ENCODE measurements at places on chromosomes 2 and 18.

DNA sequence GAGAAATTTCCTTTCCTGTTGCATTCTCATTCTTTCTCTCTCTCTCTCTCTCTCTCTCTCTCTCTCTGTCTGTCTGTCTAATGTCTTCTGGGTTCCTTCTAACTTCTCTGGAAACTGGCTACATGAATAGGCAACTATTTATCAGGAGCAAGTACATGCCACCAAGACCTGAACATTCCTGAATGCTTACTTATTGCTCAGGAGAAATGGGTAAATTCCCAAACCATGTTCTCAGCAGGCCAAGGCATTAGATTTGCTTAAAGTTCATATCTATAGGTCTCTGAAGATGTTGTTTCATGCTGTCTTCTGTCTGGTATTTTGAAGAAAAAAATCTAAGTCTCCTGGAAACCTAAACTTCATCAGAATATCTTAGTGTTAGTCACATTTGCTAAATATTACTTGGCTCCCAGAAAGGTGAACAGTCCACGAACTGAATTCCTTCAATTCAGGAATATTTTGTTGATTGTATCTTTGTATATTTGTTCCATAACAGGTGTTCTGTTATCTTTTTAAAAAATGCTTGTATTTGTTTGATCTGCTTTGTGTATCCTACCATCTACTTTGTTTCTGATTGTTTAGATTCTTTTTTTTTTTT lies 77.2 kb upstream of the FIGN start:
- no peak for DNase-seq

DNA sequence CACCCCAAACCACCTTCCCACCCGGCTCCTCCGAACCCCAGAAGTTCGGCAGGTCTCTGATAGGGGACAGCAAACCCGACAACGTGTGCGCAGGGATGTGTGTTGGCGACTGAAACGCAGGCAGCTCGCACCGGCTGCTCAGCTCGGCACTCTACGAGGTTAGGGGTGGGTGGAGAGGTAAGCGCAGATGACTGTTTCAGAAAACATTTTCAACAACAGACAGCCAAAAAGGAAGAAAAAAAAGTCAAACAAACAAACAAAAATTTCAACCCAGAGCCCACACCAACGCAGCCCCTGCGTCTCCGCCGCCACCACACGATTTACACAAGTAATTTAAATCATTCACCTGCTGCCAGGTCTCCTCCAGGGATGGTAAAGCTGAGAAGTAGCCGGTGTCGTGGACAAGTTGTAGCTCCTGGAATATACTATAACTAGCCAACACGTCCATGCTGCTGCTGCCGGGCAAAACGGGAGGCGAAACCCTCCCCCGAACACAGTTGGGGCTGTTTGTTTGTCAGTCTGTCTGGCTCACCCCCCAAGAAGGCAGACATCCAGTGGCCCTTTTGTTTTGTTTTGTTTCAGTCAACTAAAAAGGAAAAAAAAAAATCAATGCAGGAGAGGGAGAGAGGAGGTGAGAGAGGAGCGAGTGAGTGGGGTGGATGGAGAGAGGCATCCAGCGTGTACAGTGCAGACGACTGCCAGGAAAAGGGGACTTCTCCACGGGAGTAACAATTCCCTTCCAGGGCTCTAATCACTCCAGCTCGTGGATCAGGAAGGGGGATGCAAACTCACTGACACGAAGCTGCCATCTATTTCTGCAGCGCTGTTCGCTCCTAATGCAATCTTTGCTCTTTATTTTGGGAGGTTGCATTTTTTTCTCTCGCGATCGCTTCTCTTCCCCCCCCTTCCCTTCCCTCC lies at the start of gene KLF7:
Gene KLF7 (minus strand): TSS at position 828 of the 918 bp plus-strand sequence. CDS start 380 bp downstream, at position 448.
- DNase-seq, result no peak

- no peak for DNase-seq
Observed at GRCh38 chr2:64237266-64237665, 93.0 kb upstream of the PELI1 start.

GRCh38 chr2:9702604-9703084 lies 71.8 kb upstream of the YWHAQ start:
- DNase-seq, result no peak

- DNase-seq, result peak; percentile 66
Observed at GRCh38 chr2:15730545-15731212, 139.0 kb downstream of the DDX1 start.

- DNase-seq, result no peak
Observed at GRCh38 chr18:34097312-34097711, 127.4 kb downstream of the NOL4 start.

DNA sequence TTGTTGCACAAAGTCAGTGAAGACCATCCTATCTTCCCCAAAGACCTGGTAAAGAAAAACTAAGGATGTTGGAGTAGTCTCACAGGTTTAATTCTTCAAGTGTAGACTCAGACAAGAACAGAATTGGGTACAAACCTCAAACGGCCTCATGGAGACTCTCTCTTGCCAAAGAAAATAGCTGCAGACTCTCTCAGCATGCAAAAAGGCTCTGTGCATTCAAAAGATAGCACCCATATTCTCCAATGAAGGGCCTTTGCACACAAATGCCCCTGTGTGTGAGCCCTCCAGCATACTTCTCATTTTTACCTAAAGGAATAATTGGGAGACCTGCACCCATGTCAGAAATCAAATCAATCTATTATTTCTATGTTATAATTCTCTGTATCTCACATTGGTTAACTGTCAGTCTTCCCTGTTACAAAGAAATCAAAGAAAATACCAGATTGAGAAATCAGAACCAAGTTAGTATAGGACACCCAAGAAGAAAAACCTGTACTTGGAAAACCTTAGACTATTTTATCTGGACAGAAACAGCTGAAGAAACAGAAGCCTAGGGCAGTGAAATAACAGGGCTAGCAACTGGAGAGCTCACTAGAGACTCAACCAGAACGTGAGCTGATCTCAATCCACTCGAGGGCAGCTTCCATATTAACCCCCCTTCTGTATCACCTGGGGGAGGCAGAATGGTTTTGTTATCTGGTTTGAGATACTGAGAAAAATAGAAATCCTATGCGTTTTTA lies 134.7 kb upstream of the DNAJC10 start:
- DNase-seq, result no peak

- DNase-seq, result no peak
Observed at GRCh38 chr2:174873471-174873870, 109.2 kb upstream of the CHRNA1 start.

GRCh38 chr2:60213865-60214625 lies 339.4 kb downstream of the BCL11A start:
- no peak for DNase-seq

DNA sequence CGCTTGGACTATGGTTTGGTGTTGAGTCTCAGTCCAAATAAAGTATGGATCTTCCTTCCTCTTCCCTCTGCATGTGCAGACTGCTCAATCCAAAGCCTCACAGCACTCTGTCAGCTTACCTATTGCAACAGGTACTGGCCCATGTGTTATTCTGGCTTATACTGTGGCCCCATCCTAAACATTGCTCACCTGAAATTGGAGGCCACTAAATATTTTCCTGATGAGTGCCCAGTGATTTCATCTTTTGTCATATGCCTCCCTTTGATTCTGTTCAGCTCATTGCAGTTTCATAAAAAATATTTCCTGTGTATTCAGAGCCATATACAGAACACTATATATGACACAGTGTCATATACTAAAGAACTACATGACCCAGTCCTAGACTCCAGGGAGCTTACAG lies 86.3 kb upstream of the FAM136A start:
- DNase-seq, result no peak

- no peak for DNase-seq
Observed at GRCh38 chr2:234427081-234428061, 69.5 kb downstream of the ARL4C start.

- DNase-seq, result peak; percentile 75
Observed at GRCh38 chr2:24917086-24917485, 3.0 kb downstream of the ADCY3 start.

DNA sequence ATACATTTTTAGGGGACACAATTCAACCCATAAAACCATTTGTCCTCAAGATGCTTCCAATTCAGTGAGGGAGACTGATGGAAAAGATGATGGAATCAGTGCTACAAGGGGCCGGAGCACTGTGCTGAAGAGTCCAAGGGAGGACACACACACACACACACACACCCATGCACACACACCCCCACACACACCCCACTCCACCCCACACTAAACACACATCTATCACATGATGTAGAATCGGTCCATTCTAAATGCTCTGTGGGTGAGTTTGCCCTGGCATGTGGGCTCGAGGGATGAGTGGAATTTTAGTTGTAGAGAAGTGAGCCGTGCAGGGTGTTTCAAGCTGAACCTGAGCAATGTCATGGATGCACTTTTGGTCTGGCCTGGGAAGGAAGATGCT lies 41.1 kb downstream of the PRKCE start:
- no peak for DNase-seq
